Hepatocyte (in vitro differentiated cells): ENCODE measurements at places on chromosomes 13 and 19. TPM values are rescaled to one million over a fixed set of nuclear protein-coding genes. Genes with fewer than 3 reads are reported as not detected.

GRCh38 chr19:6279620-6279930 lies 200 bp downstream of the MLLT1 start:
- DNase-seq = no peak

- DNase-seq = peak; percentile 52
Observed at GRCh38 chr13:24161010-24161775, 673 bp downstream of the SPATA13 start.

- DNase-seq = peak; percentile 12
Observed at GRCh38 chr13:96003304-96003703, 49.9 kb downstream of the UGGT2 start.

GRCh38 chr19:20321139-20321763 lies 154.2 kb downstream of the ZNF486 start:
- DNase-seq = no peak

GRCh38 chr13:55576389-55576788 lies 1564.3 kb upstream of the PRR20A start:
- DNase-seq = no peak

ZNF541 gene
- polyA plus RNA-seq = 0.05 and 0.84 TPM in 2 replicates

DNA sequence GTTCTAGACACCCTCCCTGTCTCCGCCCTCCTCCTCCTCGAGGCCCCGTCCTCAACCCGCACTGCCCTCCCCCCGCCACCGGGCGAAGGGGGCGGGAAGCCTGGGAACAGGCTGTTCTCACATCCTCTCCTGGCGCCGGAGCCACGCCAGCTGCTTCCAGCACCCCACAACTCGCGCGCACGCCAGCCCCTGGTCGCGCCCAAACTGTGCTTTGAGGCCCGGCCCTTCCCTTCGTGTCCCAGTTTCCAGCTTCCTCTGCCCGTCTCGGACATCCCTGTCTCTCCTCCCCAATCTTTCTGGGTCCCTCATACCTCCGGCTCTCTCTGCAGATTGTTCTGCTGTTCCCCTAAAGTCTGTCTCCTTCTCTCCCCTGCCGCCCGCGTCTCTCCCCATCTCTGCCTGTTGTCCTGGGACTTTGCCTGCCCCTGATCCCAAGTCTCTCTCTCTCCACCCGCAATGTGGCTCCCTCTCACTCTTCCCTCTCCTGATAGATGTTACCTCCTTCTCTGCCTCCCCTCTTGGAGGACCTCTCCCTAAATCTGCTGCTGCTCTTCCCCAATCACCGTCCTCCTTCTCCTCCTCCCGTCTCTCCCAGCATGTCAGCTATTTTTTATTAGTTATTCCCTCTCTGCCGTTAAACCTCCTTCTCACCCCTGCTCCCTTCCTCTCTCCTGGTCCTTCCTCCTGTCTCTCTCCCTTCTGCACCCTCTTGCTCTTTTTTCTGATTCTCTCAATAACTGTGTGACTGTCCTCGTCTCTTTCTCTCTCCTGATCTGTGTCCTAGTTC lies 14.2 kb downstream of the DPF1 start:
- peak; percentile 84 for DNase-seq

RPL18 gene
- polyA plus RNA-seq = 616 and 623 TPM in 2 replicates

DNA sequence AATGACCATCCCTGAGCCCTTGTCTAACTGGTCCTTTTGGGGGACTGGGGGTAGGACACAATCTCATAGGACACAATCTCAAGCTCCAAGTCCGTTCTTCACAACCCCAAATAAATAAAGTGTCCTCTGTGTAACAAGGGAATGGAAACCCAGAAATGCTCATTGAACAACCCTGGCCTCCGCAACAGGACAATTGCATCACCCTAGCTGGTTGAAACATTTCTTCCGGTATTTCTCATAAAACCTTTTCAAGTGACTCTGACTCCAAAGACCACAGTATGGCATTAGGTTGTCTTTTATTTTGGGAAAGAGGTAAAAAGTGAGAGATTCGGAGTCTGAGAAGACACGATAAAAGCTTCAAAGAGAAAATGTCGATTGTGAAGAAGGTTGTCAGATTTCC lies 186.6 kb downstream of the ZNF536 start:
- no peak for DNase-seq

DNA sequence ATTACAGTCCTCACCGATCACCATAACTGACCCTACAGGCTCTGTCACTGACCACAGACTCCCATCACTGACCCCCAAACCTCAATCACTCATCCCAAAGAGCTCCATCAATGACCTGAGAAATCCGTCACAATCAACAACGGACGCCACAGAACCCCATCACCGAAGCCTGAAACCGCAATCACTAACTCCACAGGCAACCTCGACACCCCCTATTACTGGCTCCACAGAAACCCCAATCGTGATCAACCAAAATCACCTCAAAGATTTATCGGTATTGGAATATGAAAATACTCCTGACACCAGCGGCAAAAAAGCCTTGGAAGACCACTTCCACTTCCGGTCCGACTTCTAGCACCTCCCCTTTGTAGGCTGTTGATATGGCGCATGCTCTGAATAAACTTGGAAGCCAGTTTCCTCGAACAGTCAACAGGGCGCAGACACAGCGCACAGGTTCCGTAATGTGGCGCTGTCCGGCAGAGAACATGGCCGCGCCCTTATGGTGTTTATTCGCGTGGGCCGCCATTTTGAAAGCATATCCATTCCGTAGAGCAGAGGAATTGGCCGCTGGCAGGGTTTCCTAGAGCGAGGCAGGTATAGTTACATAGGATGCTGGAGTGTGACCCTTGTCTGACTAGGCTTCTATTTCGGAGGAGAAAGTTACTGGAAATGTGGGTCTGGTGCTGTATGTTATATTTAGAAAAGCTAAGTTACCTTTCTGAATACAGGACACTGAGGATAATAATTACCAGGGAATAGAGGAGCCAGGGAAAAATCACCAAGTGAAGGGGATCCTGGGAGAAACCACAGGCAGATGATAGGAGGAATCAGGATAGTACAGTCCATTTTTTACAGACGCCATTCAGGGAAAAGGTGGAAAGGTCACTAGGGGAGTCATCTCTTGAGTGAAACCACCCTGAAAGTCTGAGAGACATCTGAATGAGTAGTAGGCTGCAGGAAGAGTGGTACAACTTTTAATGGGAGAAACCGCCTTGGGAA lies at the start of gene ZNF585A:
TSS of gene ZNF585A (minus strand) at position 328 of the 999 bp plus-strand sequence. CDS start 2,785 bp downstream, outside the sequence.
- peak; percentile 95 for DNase-seq
